HAP-1 (cell line): ENCODE measurements at places on chromosomes 4 and X.

GRCh38 chr4:1321946-1322650 lies 24.9 kb upstream of the UVSSA start:
- no peak for DNase-seq

- DNase-seq = no peak
Measured at GRCh38 chr4:121112530-121112929, 40.2 kb upstream of the NDNF start.

DNA sequence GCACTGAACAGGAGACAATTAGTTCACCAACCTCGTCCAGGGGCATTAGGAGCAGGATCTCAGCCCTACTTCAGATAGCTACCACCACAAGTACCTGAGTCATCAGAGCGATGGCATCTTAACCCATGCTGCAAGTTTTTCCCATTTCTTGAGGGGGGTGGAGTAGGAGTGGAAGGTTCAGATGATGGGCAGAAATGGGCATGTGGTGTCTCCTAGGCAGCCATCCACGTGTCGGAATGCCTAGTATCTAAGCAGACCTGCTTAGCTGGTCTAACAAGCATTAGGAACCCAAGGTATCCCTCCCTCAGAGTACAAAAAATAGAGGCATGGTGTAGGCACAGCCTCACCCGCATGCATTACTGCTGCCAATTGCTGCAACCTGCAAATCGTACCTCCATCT lies 159.1 kb upstream of the DGKK start:
- DNase-seq = no peak

- no peak for DNase-seq
Measured at GRCh38 chrX:677376-677775, 46.8 kb downstream of the SHOX start.

DNA sequence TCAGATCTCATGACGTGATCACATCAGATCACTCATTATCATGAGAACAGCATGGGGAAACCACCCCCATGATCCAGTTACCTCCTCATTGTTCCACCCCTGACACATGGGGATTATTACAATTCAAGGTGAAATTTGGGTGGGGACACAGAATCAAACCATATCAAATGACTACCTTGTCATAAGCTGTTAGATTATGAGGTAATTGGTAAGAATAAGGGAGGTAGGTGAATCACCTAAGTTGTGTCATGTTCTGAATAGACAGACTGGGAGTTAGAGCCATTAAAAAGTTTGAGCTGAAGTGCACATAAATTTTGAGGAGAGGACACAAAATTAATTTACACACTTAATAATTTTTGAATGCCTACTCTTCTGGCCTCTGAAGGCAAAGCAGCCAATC lies 24.7 kb downstream of the SLC9B1 start:
- DNase-seq = no peak

DNA sequence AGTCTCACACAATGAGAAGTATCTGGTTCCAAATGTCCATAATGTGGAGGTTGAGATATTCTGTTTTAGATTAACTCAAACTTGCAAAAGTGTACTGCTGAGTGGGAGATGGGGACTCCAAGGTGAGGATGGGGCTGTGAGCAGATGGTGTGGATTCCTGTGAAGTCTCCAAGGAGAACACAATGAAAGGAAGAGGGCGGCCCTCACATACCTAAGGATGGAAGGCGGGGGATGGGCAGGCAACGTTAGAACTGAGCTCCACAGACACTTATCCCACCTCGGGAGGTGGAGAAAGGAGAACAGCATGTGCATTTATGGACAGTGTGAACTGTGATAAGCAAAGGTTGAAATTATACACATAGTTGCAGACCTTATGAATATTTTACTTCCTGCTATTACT lies 9.9 kb upstream of the SPATA4 start:
- no peak for DNase-seq

DNA sequence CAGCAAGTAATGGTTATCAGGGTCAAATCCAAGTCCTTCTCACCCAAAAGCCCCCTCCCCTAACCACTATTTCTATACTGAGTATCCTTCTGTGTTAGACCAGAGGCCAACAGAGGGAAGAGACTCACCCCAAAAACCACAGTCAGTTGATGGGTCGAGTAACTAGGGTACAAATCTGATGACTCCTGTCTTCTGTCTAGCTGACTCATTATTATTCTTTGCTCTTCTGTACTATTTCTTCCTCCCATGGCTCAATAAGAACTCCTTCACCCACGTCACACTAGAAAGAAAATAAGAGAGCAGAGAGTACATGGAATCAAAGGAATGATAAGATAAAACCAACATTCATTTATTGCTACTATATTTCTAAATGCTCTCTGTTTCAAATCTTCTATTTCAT lies 2.0 kb downstream of the RAB40A start:
- no peak for DNase-seq

- no peak for DNase-seq
Measured at GRCh38 chrX:111504941-111505340, 6.5 kb upstream of the SERTM2 start.

GRCh38 chrX:45358392-45358791 lies 157.7 kb upstream of the DIPK2B start:
- DNase-seq = no peak

DNA sequence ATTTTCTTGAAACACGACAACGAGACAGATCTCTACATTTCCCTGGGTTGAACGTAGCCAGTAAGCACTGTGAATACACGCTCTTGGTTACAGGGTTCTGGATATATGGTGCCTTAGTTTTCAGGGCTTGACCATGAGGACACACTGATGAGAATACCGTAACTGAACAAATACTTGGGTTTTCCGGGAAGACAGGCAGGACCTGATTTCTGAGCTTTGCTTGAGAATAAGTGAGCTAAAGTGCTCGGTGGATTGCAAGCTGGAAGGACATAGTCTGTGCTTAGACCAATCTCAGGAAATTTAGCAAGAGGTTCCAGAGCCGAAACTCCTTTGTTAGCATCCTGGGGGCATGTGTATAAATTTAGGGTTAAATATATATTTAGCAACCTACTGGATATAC lies 876 bp upstream of the TACR3 start:
- DNase-seq = no peak

DNA sequence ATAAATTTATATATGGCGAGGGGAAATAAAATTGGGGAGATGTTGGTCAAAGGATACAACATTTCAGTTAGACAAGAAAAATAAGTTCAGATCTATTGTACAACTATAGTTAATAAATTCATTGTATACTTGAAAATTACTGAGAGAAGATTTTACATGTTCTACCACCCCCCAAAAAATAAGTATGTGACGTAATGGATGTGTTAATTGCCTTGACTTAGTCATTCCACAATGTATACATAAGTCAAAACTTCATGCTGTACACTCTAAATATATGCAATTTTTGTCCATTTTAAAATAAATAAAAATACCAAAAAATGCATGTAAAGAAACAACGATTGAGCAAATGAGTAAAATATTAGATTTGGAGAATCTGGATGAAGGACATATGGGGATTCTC lies 1.8 kb downstream of the USP11 start:
- no peak for DNase-seq

- no peak for DNase-seq
Measured at GRCh38 chrX:74505437-74505836, 84.1 kb downstream of the SLC16A2 start.

DNA sequence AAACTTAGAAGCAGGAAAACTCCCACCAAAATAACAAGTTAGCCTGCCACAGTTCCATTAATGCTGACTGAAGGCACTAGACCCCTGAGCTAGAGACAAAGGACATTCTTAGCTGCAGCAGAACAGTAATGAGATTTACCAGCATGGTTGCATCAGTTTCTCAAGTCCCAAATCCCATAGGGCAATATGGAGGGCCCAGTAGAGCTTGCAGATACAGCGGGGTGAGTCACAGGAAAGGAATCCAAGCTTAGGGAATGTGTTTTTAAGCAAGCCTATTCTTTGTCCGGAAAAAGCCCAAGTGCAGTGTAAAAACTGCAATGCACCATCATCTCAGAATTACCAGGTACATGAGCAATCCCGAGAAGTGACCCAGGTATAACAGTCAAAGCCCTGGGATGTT lies 51.3 kb upstream of the EXOC1L start:
- DNase-seq = no peak

- peak; percentile 22 for DNase-seq
Measured at GRCh38 chr4:143337600-143338287, 1.1 kb downstream of the GAB1 start.

GRCh38 chr4:177455561-177455970 lies 13.3 kb upstream of the AGA start:
- no peak for DNase-seq

DNA sequence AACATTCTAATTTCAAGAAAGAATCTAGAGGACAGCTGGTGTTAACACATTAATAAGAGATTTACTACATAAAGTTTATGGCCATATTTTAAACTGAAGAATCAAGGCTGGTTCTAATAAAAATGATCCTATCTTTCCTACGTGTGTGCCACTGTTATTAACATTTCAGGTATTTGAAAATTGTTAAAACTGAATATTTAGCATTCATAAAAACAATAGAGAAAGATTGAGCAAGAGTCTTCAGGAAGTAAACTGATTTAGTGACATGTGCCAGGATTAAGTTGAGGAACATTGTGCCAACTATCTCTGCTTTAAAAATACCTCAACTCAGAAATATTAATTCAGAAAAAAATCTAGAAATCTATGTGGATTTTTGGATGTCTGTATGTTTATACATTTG lies 810.1 kb downstream of the FAT4 start:
- no peak for DNase-seq
